Heart right ventricle (tissue), 16 donors: ENCODE measurements at places on chromosomes 1 and 21. TPM values are rescaled to one million over a fixed set of nuclear protein-coding genes. Genes with fewer than 3 reads are reported as not detected.
A peak's percentile ranks its signal among the peaks of the same experiment; 100 is the strongest.

GRCh38 chr1:147225193-147225730 is at the start of gene FMO5:
Gene FMO5 (minus strand): TSS chr1:147225339. CDS start chr1:147225029, 310 bp downstream.
- DNase-seq: peak; percentile 62

DNA sequence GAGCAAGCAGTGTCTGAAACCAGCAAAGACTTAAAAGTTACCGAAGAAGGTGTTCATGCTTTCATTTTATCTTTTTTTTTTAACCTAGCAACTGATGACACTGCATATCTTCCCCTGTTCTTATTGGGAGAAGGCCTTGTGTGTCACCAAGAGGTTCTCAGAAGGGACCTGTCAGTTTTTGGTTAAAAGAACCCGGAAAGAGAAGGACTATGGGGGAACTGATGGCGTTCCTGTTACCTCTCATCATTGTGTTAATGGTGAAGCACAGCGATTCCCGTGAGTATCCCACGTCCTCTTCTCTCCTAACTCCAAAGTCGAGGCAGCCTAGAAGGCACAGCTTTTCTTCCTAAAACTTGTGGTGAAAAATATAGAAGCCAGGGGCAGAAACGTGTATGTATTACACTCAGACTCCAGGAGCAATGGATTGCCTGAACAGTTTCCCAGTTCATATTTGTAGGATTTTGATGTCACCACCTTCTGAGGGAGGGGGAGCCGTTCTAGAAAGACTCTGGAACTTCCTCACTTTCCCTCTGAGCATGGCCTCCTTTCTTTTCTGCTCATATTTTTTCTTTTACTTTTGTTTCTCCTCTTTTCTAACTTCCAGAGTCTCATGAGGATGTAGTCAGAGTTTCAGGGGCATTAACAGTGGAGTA is at the start of gene MR1:
Gene MR1 (plus strand): TSS at position 185 of the 653 bp plus-strand sequence. CDS start 25 bp downstream, at position 210.
- no peak for DNase-seq

- no peak for DNase-seq
These were observed 105.5 kb downstream of the LRIG2 start for GRCh38 chr1:113178522-113178921.

- no peak for DNase-seq
These were observed 76.4 kb upstream of the IFFO2 start for GRCh38 chr1:19032701-19033514.

DNA sequence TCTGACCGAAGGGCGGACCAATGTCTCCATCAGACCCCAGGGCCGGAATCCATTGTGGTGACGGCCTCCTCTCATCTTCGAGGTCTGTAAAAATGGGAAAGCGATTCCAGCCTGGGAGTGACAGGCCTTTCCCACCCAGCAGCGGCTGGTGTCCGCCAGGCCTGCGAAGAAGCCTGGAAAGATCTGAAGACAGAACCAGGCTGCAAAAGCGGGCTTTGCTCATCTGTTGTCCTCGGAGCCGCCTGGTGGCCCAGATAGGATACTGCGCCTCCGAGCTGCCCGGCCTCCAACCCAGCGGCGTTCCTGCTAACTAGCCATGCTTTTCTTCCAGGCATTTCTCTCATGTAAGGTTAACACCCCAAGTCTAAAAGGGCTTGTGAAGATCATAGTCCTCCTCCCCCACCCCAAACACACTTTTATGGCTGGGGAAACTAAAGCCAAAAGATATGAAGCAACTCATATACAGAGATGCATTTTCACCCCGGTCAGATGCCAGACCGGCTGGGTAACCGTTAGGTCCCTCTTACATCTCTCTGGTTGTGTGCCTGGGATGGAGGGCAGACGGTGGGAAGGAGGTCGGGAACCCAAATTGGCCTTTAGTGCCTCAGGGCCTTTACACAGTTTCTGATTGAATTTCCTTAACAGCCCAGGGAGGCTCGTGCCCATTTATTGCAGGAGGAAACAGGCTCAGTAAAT is 1.9 kb upstream of the DHRS3 start:
- peak; percentile 90 for DNase-seq

DNA sequence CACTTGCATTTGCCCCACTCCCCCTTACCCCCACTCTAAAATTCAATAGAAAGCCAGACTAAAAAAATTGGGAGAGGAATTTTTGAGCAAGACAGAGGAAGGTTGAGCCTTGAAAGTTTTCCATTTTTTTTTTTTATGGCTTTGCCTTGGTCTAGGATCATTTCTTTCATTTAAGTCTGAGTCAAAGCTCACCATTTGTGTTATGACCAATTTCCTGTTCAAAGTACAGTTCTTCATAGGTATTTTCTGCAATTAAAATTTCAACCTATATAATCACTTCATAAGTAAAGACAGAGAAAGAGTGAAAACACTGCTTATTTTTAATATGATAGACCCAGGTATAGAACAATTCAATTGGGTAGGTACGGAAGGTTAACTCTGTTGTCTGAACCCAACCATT is 436.6 kb upstream of the ADGRL2 start:
- DNase-seq: no peak

DNA sequence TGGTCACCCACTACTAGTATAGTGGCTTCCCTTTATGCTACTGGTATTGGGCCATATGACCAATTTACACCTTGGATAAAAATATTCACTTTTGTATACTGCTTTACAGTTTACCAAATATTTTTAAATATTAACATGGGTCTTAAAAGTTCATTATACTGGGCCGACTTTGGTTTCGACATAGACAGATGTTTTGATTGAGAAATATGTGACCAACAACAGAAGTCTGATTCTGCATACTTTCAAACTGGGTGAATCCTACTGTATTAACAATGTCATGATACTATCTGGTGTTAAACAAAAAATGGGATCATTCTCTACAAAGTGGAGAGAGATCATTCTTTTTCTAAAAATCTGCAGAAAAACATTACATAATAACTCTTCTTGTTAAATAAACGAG is 134.8 kb downstream of the AKT3 start:
- DNase-seq: no peak

DNA sequence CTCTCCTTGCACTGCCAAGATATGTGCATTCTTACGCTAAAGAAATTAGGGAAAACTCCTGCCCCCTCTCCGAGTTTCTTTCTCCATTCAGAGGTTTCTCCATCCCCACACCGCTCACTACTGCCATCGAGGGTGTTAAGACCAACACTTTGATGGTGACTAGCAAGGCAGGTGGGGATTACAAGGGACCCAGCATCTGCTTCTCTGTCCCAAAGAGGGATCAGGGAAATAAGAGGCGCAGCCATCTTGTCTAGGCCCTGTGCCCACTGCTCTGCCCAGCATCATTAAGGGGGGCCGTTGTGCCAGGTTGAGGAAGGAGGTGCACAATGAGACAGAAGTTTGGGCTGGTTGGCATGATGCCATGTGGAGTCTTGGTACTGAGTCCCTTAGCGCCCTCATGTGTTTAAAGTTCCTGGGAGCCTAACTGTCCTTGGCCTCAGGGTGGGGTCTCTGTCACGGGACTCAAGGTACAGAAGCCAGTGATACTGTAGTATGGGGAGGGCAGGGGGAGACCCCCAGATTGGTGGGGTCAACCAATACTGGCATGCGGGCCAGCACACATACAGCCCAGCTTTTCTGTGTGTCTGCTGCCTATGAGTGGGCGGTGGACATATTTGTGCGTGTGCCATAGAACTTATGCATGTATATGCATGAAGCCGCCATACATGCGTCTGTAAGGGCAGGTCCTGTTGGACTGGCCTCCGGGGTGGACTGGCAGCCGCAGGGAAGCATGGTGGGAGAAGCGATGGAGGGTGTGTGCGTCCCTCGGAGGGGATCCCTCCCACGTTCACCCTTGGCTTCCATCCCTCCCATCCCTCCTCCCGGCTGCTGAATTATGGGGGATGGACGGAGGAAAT is 5.5 kb downstream of the EFNA3 start:
- peak; percentile 54 for DNase-seq

- DNase-seq: no peak
These were observed 206.6 kb downstream of the HLX start for GRCh38 chr1:221085701-221086375.

DNA sequence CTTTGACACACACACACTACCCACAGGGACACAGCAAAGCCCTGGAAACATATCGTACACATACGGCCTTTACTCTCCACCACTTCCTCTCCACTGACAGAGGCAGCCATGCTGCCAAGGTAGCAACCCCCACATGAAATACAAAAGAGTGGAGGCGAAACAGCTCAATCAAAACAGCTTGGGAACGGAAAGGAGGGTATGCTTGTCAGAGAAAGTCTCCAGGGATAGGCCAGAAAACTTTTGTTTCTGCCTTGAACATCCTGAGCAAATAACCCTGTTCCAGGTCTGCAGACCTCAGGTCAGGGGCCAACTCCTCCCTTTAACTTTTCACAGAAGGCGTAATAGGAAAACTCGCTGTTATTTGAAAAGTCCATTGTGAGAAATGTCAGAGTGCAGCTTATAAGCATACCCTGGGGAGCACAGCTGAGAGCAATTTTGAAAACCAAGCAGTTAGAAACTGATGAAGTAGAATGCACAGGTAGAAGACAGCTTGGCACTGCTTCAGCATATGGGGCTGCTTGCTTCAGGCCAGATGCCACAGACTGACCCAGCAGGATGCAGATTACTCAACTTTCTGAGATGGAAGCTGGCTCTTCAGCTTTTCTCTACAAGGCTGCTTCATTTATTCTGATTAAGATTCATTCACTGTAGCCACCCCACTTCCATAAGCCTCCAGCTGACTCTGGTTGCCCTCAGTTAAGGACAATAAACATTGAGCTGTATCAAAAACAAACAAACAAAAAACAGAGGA is 18.0 kb downstream of the KIAA0319L start:
- DNase-seq: no peak

- no peak for DNase-seq
These were observed 249.8 kb downstream of the SETD4 start for GRCh38 chr21:35810431-35810970.

GRCh38 chr1:161928056-161928455 is 95.6 kb downstream of the OLFML2B start:
- no peak for DNase-seq

- DNase-seq: no peak
These were observed 5.6 kb upstream of the TNFSF18 start for GRCh38 chr1:173056365-173056764.

DNA sequence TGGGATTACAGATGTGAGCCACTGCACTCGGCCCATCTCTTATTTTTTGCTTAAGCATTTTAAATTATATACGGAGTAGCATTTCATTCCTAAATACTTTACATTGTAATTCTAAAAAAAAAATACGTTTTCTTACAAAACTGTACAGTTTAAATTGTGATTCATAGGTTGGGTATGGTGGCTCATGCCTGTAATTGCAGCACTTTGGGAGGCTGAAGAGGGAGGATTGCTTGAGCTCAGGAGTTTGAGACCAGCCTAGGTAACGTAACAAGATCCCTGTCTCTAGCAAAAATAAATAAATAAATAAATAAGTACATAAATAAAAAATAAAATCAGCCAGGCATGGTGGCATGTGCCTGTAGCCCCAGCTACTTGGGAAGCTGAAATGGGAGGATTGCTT is 24.6 kb downstream of the TBCE start:
- DNase-seq: no peak

- DNase-seq: no peak
These were observed 27.4 kb downstream of the AGL start for GRCh38 chr1:99877568-99877967.

DNA sequence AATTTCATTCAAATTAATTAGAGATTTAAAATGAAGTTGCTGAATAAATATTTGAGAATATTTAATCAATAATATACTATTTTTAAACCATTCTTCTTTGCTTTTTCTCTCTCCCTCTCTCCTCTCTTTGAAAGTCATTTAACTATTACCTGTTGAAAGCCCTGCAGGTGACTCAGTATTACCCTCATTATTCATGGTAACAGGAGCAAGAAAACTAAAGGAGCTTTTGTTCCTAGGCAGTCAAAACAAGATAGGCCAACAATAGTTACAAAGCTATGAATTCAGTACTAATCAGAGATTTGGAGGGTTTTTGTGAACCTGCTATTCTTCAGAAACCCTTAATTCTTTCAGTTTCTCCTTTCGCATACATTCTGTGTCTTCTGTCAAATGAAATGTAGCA is 721.3 kb upstream of the NCAM2 start:
- DNase-seq: no peak

DNA sequence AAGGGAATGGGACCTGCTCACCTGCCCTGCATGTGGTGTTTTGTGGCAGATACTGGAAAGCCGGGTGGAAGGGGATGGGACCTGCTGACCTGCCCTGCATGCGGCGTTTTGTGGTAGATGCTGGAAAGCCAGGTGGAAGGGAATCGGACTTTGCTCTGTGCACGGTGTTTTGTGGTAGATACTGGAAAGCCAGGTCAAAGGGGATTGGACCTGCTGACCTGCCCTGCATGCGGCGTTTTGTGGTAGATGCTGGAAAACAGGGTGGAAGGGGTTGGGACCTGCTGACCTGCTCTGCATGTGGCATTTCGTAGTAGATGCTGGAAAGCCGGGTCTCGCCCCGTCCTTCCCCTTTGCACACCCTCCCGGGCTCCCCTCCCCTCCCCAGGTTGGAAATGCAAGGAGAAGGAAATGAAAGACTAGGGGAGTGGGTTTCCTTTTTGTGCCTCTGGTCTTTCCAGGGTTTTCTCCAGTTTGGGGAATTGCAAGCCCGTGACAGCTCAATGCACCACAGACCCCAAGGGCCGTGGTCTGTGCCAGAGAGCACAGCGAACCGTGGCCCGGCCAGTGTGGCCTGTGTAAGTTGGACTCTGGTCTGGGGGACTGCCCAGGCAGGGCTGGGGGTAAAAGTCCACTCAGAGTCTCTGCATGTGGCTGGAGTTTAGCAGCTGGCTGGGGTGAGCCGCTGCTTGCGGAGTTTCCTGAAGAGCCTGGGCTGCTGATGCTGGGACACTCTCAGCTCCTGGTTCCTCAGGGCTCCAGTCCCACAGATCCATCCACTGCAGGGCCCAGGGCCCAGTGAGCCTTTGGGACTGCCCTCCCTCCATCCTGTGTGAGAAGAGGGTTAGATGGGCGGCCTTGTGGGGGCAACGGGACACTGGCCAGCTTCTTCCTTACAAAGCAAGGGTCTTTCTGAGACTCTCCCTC is 105.5 kb downstream of the CRYAA start:
- DNase-seq: no peak

GRCh38 chr1:92030656-92031107 is 897 bp downstream of the EPHX4 start:
- no peak for DNase-seq

GRCh38 chr1:59126366-59126765 is 170.5 kb upstream of the FGGY start:
- no peak for DNase-seq

DNA sequence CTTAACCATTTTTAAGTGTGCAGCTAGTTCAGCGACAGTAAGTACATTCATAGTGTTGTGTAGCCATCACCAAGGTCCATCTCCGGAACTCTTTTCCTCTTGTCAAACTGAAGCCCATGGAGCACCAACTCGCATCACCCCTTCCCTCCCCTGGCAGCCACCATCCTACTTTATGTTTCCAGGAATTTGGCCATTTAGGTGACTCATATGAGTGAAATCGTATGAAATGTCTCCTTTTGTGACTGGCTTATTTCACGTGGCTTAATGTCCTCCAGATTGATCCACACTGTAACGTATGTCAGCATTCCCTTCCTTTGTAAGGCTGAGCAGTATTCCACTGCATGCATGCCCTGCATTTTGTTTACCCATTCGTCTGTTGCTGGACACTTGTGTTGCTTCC is 2.5 kb downstream of the COL6A2 start:
- DNase-seq: no peak

KCNC4 gene
- 3.0 TPM for polyA plus RNA-seq

GJA5 gene
- polyA plus RNA-seq: 4.8 TPM

DCST2 gene
- 1.8 TPM for polyA plus RNA-seq

RAB7B gene
- polyA plus RNA-seq: 0.74 TPM

GSTM1 gene
- 39.6 TPM for polyA plus RNA-seq

UMODL1 gene
- not detected for polyA plus RNA-seq

CDA gene
- polyA plus RNA-seq: 10.3 TPM

KTI12 gene
- polyA plus RNA-seq: 7.5 TPM

KCNJ15 gene
- polyA plus RNA-seq: not detected

LCE2A gene
- polyA plus RNA-seq: not detected

ZFP69 gene
- 1.5 TPM for polyA plus RNA-seq

SLFNL1 gene
- 0.14 TPM for polyA plus RNA-seq

GPX7 gene
- 22.9 TPM for polyA plus RNA-seq
